ENCODE measurements at places on chromosomes 5 and 9.

GRCh38 chr9:33436445-33436844 is 10.9 kb downstream of the AQP3 start:
- DNase-seq: no peak

GRCh38 chr9:81534138-81534875 is 155.0 kb downstream of the TLE1 start:
- DNase-seq: no peak

- no peak for DNase-seq
These were observed 167.0 kb upstream of the ZNF618 start for GRCh38 chr9:113708821-113709713.

GRCh38 chr9:34633851-34634550 is 3.6 kb downstream of the SIGMAR1 start:
- no peak for DNase-seq

DNA sequence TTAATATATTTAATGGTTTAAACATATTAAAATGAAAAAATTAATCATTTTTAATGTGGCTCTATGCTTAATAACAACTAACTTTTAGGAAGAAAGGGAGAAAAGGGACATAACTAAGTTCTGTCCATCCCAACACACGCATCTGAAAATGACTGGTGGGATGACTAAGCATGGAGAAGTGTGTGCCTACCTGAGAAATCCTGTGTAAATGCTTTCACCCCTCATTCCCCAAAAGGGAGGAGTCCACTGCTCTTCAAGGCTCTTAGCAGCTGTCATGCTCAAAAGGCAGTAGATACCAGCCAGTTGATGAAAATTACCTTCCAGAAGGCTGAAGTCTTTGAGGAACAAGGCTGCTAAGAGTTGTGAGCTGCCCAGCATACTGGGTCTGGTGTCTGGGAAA is 130.9 kb downstream of the NFIB start:
- no peak for DNase-seq

DNA sequence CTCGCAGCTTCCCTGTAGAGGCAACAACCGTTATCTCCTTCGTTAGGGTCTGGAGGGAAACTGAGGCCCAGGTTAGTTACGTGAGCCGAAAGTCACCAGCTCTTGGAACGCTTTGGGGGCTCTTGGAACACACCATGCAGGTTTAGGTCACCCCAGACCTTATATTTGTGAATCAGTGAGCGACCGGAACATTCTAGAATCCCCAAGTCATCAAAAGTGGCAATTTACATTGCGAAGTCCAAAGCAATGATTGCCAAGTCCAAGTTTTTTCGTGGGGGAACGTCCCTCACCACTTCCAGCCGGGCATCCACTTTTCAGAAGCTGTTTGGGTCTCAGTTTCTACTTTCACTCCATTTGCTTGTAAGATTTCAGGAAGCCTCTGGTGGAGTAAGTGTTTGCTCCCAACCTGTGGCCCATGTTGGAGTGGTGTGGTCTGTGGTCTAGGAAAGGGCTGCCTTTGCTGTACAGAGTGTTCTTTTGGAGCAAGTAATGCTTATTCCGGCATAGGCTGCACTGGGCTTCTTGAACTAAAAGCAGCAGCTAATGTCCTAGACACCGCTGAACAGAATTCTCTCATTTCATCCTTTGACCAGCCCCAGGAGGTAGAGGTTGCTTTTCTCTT is 32.8 kb upstream of the SPRY4 start:
- DNase-seq: no peak

GRCh38 chr5:114839360-114839759 is 330.3 kb downstream of the TRIM36 start:
- no peak for DNase-seq

DNA sequence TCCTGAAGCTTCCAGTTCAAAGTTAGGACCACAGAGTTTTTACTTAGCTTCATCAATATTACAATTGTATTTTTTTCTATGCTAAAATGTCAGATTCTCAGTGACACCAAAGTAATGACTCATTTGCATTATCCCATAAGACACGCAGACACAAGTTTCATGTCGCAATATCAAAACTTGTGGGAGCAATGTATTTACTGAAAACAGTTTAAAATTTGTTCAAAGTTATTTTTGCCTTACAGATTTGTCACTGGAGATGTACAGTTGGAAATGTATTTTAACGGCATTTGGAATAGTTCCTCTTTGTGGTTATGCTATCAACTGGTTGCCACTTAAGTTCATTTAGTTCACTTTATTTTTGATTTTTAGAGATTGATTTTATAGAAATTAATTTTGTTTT is 36.2 kb upstream of the DAP start:
- DNase-seq: no peak

DNA sequence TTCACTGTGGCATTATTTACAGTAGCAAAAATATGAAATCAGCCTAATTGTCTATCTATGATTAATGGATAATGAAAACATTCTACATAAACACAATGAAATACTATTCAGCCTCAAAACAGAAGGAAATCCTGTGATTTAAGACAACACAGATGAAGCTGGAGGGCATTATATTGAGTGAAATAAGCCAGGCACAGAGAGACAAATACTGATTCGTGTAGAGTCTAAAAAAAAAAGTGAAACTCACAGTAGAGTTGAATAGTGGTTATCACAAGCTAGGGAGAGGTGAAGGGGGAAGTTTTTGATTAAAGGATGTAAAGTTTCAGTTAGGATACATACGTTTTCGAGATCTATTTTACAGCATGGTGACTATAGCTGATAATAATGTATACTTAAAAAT is 122.2 kb downstream of the ADAMTS6 start:
- no peak for DNase-seq

DNA sequence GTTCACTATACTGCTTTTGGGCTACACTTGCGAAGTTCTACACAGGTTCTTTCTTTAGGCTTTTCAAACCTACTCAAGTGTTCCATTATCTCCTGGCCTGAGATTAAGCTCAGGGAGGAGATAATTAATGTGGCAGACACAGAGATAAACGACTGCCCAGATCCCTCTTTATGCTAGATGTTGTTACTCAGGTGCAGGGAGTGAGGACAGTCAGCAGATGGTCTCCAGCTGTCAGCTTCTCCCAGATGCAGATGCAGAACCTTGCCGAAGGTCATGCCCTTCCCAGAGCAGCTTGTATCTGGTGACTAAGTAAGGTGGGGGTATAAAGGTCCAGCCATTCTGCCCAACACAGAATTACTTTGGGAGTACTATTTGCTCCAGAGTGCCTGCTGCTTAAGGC is 166.2 kb downstream of the ZNF462 start:
- DNase-seq: no peak

DNA sequence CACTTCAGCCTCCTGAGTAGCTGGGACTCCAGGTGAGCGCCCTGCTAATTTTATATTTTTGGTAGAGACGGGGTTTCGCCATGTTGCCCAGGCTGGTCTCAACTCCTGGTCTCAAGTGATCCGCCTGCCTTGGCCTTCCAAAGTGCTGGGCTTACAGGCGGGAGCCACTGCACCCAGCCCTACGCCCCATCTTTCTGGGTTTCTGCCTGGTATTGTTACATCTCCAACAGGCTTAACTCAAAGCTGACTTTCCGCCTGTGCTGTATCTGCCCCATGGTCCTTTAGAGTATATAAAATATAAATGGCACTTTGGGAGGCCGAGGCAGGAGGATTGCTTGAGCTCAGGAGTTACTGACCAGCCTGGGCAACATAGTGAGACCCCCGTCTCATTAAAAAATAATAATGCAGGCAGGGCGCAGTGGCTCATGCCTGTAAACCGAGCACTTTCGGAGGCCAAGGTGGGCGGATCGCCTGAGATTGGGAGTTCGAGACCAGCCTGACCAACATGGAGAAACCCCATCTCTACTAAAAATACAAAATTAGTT is 36.5 kb upstream of the GLDC start:
- DNase-seq: no peak

DNA sequence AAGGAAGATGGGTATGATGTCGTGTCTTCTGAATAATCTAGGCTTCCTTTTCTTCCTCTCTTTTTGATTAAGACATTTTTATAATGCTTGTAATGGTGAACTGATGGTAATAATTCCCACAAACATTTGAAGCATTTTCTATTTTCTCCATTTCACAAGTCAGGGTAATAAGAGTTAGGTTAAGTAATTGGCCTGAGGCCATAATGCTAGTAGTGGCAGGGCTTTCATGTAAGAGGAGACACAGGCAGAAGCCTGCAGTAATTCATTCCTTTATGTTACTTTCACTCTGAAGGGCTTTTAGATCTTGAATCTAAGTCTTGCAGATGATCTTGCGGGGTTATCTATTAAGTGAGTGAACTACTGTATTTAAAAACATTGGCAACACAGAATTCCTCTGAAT is 374.9 kb downstream of the MAT2B start:
- DNase-seq: no peak

DNA sequence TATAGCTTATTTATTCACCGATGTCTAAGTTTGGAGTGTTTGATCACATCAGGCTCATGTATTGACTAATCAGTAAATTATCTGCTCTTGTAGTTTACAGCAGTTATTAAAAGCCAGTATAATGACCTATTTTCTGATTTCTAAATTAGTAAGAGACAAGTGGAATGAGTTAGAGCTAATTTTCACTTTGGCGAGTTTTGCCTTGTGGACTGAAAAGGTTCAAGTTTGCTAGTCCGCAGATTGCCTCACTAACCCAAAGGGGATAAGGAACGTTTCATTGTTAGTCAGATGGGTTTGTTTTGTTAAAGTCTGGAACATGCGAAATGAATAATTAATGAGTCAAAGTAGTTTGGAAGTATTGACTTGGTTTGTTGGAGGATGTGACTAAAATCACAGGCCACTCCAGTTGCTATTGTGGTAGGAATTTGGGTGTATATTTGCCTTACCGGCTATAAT is 40.1 kb downstream of the SMARCA2 start:
- DNase-seq: no peak

DNA sequence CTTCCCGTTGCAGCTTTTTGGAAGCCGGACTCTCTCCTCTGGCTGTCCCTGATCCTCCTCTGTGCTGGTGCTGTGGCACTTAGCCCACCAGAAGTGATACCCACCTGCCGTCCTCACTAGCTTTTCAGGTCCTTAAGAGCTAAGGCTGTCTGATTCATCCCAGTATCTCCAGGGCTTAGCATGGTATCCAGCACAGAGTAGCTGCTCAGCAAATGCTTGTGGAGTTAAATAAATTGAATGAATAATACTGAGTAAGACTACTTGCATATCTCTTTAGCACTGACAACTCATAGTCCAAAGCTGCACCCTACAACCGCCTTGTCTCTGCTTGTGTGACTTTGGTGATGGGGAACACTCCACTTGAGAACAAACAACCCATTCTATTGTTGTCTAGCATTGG is 7.7 kb upstream of the XPA start:
- no peak for DNase-seq

GRCh38 chr5:59140133-59140532 is 557.3 kb downstream of the RAB3C start:
- DNase-seq: no peak

DNA sequence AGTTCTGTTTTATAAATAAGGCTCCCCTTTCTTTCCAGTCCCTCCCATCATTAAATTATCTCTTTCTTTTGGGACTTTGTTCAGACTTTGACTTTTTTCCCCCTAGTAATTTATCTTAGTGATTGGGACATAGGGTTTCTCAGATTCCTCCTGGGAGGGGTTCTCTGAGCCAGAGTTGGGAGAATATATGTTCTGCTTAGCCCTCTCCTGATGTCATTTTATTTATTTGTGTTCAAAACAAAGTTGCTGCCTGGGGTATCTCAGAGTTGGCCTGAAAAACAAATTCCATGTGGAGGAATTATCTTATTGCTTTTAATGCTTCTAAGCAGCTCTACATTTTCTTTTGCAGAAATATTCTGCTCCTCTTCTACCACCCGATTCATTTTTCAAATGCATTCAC is 211.0 kb downstream of the PCSK5 start:
- no peak for DNase-seq

DNA sequence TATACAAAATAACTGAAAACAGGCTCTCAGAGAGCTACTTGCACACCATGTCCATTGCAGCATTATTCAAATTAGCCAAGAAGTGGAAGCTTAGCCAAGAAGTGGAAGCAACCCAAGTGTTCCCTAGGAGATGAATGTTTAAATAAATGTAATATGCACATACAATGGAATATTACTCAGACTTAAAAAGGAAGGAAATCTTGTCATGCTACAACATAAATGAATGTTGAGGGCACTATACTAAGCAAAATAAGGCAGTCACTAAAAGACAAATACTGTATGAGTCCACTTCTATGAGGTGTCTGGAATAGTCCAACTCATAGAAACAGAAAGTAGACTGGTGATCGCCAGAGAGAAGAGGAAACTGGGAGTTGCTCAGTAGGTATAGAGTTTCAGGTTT is 438.1 kb downstream of the MAT2B start:
- DNase-seq: no peak

DNA sequence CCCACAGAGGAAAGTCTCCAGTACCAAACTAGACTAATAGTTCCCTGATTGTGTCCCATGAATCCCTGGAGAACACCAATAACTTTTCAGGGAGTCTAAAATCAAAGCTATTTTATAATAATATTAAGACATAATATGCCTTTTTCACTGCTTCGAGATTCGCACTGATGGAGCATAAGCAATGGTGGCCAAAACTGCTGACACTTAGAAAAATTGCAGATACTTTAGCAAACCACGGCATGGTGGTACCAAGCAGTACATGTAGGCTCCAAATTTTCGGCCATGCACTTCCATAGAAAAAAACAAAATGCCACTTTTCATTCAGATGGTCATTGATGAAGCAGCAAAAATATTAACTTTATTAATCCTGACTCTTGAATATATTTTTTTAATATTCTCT is 100.3 kb upstream of the PCSK1 start:
- no peak for DNase-seq

- DNase-seq: no peak
These were observed at the start of gene AK1 for GRCh38 chr9:127877566-127877998. TSS of gene AK1 (minus strand) at chr9:127877675. CDS start at chr9:127874617, 3,058 bp downstream.

DNA sequence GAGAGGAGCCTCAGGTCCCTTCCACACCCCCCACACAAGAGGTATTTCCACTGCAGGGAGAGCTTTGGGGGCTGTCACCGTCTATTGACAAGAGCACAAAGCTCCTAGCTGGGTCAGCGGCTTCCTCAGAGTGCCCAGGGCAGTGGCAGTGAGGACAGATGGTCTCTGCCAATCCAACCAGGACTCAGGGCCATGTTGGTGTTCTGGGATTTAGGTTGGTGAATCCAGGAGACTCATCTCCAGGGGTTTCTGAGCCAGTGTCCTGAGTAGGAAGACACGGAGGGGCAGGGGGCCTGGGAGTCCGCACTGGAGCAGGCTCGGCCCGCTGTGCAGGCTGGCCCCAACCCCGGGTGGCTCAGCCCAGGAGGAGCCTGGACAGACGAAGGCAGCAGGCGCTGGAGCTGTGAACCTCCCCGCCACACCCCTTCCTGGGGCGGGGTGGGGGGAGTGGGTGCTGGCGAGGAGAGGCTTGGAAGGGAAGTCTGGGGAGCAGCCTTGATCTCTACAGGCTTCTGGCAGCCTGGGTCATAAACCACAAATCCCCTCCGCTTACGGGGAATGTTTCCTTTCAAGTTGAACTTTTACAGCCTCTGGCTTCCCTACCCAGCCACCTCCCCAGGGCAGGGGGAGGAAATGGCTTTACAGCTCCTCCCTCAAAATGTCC is 19.6 kb downstream of the CRB2 start:
- DNase-seq: no peak

- DNase-seq: peak; percentile 43
These were observed 86.7 kb downstream of the SLC1A3 start for GRCh38 chr5:36692791-36693763.
